ENCODE measurements at places on chromosomes 12 and 14.

GRCh38 chr14:59268011-59268410, 79.5 kb downstream of the DAAM1 start:
- no peak for DNase-seq

GRCh38 chr12:1966561-1967226, 37.6 kb downstream of the DCP1B start:
- DNase-seq: no peak

GRCh38 chr14:24965578-24965933, 84.4 kb downstream of the STXBP6 start:
- no peak for DNase-seq

GRCh38 chr12:7130701-7131501, 730 bp downstream of the CLSTN3 start:
- DNase-seq: no peak

- no peak for DNase-seq
These were observed 97.8 kb downstream of the SCARB1 start for GRCh38 chr12:124765581-124766489.

GRCh38 chr12:88144037-88144436, 1.9 kb downstream of the TMTC3 start:
- DNase-seq: no peak

DNA sequence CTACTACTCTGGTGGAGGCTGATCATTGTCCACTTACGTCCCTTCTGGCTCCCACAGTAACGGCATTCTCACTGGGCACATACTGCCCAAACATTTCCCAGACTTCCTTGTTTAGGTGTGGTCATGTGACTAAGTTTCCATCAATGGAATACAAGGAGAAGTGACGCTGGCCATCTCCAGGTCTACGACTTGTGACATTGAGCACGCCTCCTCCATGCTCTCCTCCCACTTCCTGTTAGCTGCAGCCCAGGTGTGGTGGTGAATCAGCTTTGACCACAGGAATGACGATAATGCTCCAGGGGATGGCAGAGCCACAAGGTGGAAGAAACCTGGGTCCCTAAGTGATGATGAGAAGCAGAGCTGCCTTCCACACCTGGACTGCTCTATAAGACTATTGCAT, 6.0 kb upstream of the SLC24A4 start:
- DNase-seq: no peak

DNA sequence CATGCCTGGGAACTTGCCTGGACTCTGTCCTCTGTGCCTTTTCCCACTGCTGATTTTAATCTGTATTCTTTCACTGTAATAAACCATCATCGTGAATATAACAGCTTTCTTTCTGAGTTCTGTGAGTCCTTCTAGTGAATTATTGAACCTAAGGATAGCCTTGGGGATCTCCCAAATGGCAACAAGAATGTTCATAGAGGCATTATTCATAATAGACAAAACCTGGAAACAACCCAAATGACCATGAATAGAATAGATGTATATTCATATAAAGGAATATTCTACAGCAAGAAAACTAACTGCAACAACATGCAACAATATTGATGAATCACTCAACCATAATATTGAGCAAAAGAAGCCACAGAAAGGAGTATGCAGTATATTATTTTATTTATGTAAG, 44.7 kb upstream of the CEP83 start:
- no peak for DNase-seq

DNA sequence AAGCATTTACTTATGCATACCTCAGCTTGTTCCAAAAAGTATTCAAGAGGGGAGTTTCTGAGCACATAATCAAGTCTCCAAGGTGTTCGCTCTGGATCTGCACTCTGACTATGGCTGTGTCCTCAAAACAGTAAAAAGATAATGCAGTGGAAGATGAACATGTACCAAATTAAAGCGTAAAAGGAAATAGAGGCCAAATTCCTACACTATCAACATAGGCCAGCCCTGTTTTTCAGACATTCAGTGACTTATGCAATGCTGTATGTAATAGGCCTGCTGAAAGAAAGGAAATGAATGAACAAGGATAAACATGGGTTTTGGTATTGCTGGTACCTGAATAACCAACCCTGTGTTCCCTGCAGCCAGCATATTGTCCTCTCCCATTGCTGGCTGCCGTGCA, 115.7 kb downstream of the SAMD4A start:
- no peak for DNase-seq

GRCh38 chr12:52209321-52209720, 17.5 kb upstream of the KRT80 start:
- no peak for DNase-seq

GRCh38 chr12:47134005-47134404, 54.2 kb upstream of the AMIGO2 start:
- no peak for DNase-seq

DNA sequence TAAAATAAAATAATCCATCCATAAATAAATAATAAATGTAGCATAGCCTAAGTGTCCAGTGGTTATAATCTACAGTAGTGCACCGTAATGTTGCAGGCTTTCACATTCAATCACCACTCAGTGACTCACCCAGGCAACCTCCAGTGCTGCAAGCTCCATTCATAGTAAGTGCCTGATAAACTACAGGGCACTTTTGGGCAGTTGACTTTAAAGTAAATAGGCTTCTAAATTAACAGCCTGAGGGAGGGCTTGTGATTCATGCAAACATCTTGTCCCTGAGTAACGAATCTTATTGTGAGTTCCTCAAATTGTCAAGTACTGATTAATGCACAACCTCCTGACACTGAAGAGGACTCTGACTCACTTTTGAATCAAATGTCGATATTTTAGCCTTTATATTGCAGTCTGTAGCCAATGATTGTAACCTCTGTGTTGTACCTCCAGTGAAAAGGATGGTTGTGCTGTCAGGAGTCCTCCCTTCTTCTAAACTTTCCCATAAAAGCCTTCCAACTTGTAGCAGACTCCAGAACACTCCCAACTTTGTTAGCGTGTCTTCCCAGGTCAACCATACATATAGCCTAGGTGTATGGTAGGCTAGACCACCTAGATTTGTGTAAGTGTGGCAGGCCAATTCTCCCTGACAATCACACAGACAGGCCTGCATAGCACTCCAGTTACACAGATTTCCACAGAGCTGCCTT, 55.0 kb upstream of the BICD1 start:
- peak; percentile 60 for DNase-seq

DNA sequence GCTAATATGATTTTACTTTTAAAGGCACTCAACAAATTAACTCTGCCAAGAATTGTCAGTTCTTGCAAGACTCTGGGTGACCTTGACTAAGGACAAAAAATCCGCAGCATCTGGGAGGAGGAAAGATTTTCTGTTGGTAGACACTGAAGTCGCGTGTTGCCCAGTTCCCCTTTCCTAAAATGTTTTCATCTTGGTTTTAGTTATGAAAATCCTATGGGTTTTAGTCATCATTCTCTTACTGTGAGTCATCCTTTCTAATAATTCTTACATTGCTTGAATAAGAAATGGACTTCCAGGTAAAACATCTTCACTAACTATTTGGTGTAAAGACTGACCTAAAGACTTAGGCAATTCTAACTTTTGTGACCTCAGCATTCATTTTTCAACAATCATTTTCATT, 9.1 kb downstream of the GSG1 start:
- no peak for DNase-seq

- no peak for DNase-seq
These were observed 903 bp downstream of the PARPBP start for GRCh38 chr12:102120886-102121285.

DNA sequence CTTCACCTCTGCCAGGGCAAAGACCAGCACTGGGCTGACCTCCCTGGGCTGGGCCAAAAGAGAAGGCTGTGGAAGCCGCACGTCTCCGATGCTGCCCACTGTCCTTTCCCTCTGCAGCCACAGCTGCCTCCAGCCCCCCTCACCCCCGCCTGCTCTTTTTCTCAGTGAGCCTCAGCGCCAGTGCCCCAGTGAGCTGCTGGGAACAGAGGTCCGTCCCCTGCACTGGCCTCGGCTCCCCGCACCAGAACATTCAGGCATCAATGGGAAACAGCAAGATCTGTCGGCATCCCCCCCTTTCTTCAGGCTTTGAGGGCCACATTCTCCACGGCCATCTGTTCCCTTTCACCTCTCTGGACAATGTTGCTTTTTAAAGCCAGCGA, 398.1 kb downstream of the ZFP36L1 start:
- no peak for DNase-seq

GRCh38 chr14:56858422-56858821, 48.1 kb upstream of the OTX2 start:
- no peak for DNase-seq

DNA sequence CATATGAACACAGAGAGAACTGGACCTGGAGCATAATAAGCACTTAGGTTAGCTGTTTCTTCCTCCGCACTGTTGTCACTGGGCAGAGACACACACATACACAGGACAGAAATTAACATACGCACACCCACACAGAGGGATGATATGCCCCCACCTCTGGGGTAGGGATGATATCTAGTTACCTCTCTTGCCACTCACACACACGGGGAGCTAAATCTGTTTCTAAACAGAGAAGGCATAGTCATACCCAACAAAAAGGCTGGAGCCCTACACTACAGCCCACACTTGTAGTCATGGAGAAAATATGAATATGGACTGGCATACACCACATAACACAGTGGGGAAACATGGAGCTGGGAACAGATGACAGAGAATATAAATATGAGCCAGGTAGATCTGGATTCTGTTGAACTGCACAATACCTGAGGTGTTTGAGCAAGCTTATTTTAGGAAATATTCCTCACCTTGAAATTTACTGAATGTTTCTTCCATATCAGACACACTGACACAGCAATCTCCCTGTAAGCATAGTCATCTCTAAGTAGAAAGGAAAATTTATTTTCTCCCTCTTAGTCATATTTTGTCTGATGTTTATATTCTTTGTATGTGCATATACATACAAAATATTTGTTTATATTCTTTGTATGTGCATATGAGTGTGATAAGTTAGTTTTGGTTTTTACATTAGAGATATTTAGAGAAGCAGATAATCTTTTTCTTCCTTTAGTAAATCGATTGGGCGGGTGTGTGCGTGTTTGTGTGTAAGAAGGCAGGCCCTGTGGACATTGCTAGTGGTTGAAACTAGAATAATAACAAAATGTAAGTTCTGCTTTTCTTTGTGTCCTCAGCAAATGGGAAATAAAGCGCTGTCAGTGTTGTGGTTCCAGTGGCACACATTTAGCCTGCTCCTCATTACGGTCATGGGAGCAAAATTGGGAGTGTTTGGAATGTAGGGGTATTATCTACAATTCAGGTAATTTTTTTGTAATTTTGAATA, 20.9 kb upstream of the SCFD1 start:
- no peak for DNase-seq

DNA sequence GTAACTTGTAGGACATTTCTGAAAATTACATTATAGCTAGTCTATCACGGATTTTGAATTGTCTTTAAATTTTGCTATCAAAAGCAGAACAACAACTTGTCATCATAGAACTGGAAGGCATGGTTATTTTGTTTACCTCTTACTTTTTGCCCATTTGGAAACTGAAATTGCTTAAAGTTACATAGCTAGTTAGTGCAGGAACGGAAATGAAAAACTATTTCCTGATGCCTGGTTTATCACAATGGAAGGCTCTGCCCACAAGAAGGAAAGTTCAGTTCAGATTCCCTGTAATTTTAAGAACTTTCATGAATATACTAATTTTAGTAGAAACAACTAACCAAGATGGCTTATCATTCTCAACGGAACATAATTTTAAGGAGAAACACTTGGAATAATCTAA, 427.7 kb downstream of the RAD51B start:
- DNase-seq: no peak

DNA sequence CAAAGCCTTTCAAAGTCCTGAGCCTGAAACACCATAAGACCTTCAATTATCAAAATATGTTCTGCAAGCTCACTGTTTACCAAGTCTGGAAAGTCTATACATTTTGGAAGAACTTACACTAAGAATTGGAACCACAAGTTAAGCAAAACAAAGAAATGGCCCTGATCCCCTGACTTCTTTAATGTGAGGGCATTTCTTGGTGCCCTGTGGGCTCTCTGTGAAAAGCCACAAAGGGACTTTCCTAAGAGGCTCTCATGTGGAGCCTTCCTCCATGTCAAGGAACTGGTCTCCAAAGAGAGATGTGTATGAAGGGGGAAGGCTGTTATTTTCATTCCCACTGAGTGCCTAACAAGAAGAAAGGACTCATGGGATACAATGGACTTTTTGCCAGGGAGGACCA, 13.5 kb upstream of the MYH6 start:
- DNase-seq: no peak

GRCh38 chr14:66444271-66444927, 41.8 kb upstream of the CCDC196 start:
- DNase-seq: no peak

GRCh38 chr14:51400139-51400538, 160.1 kb downstream of the TMX1 start:
- no peak for DNase-seq

DNA sequence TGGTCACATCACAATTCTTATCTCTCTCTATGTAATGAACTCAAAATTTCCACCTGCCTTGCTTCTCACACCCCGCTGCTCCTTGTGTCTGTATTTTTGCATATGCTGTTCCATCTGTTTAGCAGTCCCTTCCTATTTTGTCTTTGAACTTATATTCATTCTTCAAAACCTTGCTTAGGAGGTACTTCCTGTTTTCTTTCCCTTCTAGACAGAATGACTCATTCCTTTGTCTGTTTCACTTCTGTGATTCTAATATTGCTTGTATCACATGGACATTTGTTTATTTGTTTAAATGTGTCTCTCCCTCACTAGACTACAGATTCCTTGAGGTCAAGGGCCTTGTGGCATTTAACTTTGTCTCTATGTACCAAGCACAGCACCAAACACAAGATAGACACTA, 424.2 kb downstream of the ETNK1 start:
- DNase-seq: no peak

GRCh38 chr12:128288357-128288756, 21.4 kb downstream of the TMEM132C start:
- no peak for DNase-seq

GRCh38 chr14:92542766-92543554, 29.4 kb downstream of the RIN3 start:
- no peak for DNase-seq

- no peak for DNase-seq
These were observed 612.0 kb downstream of the VRK1 start for GRCh38 chr14:97408937-97409815.

DNA sequence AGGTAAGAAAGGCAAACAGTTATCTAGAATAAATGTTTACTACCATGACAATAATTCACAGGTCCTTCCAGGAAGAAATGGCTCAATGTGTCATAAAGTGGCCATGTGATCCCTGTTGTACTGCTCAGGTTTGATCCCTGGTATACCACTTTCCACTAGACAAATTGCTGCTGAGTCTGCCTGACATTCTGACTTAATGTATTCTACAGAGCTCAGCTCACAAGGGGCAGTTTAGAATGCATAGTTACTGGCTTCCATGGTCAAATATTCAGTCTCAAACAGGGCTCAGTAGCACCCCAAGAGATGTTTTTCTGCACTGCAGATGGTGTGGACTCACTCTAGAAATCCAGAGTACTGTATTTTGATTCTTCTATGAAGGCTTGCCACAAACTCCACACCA, 21.8 kb downstream of the TSHR start:
- DNase-seq: no peak
